ENCODE measurements at places on chromosomes 3 and 15. TPM values are rescaled to one million over a fixed set of nuclear protein-coding genes. Genes with fewer than 3 reads are reported as not detected.
A peak's percentile ranks its signal among the peaks of the same experiment; 100 is the strongest.

DNA sequence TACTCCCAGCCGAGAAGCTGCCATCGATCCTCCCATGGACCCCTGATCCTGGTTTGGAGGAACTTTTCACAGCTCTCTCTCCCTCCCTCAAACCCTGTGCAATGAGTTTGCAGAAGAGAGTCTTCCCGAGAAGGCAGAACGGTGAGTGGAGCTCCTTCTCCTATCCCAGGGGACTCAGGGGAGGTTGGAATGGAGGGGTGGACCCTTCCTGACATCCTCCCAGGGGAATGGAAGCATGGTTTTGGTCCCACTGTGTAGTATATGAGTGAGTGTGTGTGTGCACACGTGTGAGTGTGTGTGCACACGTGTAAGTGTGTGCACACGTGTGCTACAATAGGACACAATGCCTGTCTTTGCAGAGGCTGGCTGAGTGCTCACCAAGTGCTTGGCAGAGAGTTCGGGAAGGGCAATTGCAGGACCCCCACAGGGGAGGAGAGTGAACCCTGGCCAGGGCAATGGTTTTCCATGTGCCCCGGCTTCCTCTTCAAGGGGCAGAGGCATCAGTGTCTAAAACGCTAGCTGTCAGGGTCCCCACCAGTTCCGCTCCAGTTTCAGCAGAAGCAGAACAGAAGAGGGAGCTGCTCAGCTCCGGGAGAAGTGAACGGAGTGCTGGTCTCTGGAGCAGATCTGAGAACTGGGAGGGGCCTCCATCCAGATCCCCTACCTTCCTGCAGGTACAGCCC is 13.8 kb upstream of the IL16 start:
- DNase-seq = no peak
- H3K27ac ChIP-seq = no peak overlapping the region
- no peak overlapping the region for H3K4me3 ChIP-seq
- peaks cover 20% of the 10 kb centered on the region for H3K4me1 ChIP-seq

Gene IMPG2
- 0.29 TPM for total RNA-seq

Gene CCR5
- total RNA-seq = 38.8 TPM

Gene PCSK6
- 0.68 TPM for total RNA-seq

GRCh38 chr3:97391167-97391566 is 373.4 kb upstream of the ARL6 start:
- H3K27ac ChIP-seq = no peak overlapping the region
- no peak for DNase-seq
- no peaks in the 10 kb centered on the region for H3K4me1 ChIP-seq
- no peaks in the 10 kb centered on the region for H3K36me3 ChIP-seq
- no peak overlapping the region for H3K4me3 ChIP-seq

DNA sequence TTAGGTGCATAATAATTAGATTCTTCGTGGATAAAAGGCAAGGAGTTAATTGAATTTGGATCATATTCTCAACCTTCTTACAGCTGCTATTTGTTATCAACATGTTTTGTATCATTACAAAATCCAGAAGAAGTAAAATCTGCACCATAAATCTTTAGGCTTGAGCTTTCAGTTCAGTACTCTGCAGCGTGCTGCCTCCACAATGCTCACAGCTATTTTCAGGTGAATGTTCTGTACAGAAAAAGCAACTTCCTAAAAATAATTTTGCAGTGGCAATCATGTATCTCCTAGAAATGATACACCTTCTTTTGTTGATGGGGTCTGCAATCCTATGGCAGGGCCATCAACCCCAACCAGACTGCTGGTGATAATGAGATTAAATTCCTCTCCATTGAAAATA is 220.9 kb upstream of the CTNNB1 start:
- no peaks in the 10 kb centered on the region for H3K36me3 ChIP-seq
- no peak overlapping the region for H3K4me3 ChIP-seq
- no peak for DNase-seq

DNA sequence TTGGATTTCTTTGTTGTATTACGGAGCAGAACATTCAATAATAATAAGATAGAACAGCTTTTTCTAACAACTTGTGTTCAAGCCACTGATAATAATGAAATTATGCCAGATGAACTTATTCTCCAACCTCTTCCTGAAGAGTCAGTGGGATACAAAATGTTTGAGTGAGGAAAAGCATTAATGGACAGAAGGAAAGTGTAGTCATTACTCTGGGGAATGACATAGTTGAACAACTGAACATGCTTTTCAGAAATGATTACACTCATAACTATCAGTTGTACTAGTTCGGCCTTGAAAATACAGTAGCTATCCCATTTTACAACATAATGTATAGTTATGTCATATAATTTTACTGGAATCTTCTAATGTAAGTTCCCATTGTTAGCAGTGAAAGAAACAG is 55.9 kb downstream of the ALCAM start:
- H3K27ac ChIP-seq = no peak overlapping the region
- no peak for DNase-seq
- H3K27me3 ChIP-seq = peaks cover 3% of the 10 kb centered on the region
- no peak overlapping the region for H3K4me3 ChIP-seq
- H3K36me3 ChIP-seq = no peaks in the 10 kb centered on the region

- no peak overlapping the region for H3K27ac ChIP-seq
- no peaks in the 10 kb centered on the region for H3K27me3 ChIP-seq
- DNase-seq = no peak
- no peak overlapping the region for H3K4me3 ChIP-seq
- peaks cover 19% of the 10 kb centered on the region for H3K4me1 ChIP-seq
- H3K36me3 ChIP-seq = no peaks in the 10 kb centered on the region
Observed at GRCh38 chr3:30292192-30292893, 314.1 kb upstream of the TGFBR2 start.

Gene TM4SF18
- not detected for total RNA-seq

Gene JMJD7
- total RNA-seq = 22.8 TPM

DNA sequence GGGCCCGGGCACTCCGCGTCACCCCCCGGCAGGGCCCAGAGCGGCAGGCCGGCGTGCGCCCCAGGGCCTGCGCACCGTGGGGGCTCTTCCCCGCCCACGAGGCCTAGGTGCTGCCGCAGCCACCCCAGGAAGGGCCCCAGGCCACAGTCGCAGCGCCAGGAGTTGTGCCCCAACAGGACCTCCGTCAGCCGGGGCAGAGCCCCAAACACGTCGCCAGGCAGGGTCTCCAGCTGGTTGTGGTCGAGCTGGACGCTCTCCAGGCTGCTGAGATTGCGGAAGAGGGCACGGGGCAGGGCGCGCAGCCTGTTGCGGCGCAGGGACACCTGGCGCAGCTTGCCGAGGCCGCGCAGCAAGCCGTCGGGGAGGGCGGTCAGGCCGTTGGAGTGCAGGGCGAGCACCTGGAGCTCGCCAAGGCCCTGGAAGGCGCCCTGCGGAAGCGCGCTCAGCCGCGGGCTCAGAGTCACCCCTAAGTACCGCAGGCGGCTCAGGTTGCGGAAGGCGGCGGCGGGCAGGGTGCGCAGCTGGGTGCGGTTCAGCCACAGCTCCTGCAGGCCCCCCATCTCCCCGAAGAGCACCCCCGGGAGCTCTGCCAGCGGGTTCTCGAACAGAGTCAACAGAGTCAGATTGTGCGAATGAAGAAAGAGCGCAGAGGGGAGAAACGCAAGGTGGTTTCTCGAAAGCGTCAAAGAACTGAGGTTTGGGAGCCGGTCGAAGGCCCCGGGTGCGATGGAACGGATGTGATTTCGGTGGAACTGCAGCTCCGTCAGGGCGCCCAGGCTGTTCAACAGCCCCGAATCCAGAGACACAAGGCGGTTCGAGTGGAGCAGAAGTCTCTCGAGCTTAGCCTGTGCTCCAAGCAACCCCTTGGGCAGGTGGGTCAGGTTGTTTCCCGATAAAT is 2.0 kb downstream of the GP5 start:
- H3K4me1 ChIP-seq = peaks cover 50% of the 10 kb centered on the region
- peak overlapping the region; percentile 78 for H3K27ac ChIP-seq
- peak; percentile 53 for DNase-seq
- peaks cover 20% of the 10 kb centered on the region for H3K27me3 ChIP-seq

GRCh38 chr3:43366885-43367284 is 80.5 kb downstream of the SNRK start:
- H3K27ac ChIP-seq = no peak overlapping the region
- no peak overlapping the region for H3K4me3 ChIP-seq
- H3K36me3 ChIP-seq = peaks cover 3% of the 10 kb centered on the region
- DNase-seq = no peak
- H3K4me1 ChIP-seq = peaks cover 10% of the 10 kb centered on the region
- no peaks in the 10 kb centered on the region for H3K27me3 ChIP-seq

DNA sequence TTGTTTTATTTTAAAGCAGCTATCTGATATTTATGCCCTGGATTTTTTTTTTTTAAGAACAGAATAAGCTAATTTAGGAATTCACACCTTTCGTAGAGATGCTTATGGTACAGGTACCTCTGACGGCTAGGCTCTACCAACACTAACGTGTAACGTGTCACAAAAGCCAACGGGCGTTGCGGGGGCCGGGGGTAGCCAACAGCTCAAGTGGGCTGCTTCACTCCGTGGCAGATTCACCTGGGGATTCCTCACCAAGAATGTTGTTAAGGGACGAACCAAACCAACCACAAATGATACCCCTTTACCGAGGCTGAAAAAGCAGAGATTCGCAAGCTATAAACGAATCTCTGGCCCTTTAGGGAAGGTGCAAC is 1.0 kb downstream of the TMCC1 start:
- H3K36me3 ChIP-seq = peaks cover 10% of the 10 kb centered on the region
- no peak for DNase-seq
- H3K4me3 ChIP-seq = peak overlapping the region; percentile 84
- H3K27me3 ChIP-seq = no peaks in the 10 kb centered on the region
- peaks cover 30% of the 10 kb centered on the region for H3K4me1 ChIP-seq

DNA sequence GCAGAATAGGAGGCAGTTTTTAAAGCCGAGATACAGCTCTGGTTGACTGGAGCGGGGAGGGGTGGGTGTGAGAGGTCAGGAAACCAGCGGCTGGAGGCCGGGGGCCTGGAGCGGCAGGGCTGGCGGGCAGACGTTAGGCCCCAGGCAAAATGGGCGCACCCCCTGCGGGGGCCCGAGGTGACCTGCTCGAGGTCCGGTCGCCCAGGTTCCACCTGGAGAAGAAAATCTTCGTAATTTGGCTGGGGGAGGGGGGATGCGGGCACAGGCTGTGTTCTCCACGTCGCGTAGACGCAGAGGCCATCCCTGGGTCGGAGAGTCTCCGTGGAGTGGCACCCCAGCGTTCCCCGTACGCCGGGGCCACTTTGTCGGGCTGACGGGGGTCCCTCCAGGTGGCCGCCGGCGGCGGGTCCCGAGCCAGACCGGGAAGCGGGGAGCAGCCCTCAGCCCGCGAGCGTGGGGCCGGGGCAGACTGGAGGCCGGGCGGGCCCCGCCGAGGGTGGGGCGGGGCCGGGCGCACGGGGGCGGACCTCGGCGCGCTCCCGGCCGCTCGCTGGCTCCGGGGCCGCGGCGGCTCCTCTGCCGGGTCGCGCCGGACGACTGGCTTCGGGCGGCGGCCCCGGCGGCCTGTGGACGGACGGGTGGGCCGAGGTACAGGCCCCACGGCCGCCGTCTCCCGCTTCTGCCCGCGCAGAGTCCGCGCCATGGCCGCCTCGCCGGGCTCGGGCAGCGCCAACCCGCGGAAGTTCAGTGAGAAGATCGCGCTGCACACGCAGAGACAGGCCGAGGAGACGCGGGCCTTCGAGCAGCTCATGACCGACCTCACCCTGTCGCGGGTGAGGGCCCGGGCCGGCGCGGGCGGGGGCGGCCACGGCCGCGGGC is at the start of gene CRTC3:
Gene CRTC3 (plus strand): TSS at position 553 of the 879 bp plus-strand sequence. CDS start 149 bp downstream, at position 702.
- peak within 1 kb of the TSS; percentile 88 for H3K27ac ChIP-seq
- no peaks in the 10 kb centered on the region for H3K27me3 ChIP-seq
- peak within 1 kb of the TSS; percentile 88 for H3K4me3 ChIP-seq
- H3K4me1 ChIP-seq = peaks cover 40% of the 10 kb centered on the region

Gene GOLGA8T
- total RNA-seq = 1.3 TPM

DNA sequence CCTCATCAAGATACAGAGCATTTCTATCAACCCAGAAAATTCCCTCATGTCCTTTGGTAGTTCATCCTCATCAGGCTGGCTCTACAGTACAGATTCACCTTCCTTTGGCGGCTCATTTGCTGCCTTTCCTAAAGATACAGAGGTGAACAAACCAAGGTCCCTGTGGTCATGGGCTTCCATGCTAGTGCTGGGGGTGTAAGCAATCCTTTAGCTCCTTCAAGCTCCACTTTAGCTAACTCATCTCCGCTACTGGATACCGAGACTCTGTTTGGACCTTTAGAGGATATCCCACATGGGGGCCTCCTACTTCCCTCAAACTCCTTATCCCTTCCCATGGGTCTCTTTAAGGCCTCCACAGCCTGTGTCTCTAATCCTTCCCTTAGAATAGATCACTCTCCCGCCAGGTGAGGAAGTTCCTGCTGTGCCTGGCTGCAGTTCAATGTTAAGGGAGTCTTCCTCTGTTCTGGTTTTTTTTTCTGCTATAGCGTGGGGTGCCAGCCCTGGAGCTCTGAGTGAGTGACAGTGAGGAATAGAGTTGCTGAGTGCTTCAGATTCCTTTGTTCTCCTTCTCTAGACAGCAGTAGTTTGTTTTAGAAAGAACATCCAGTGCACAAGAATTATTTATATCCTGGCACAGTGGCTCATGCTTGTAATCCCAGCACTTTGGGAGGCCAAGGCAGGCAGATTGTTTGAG is 30.7 kb downstream of the CLEC3B start:
- no peak for DNase-seq
- H3K4me3 ChIP-seq = no peak overlapping the region
- no peaks in the 10 kb centered on the region for H3K36me3 ChIP-seq
- no peak overlapping the region for H3K27ac ChIP-seq

Gene MNS1
- 0.47 TPM for total RNA-seq

GRCh38 chr15:64092075-64092820 is 1.4 kb downstream of the CIAO2A start:
- peak overlapping the region; percentile 99 for H3K4me3 ChIP-seq
- no peak for DNase-seq
- peaks cover 26% of the 10 kb centered on the region for H3K36me3 ChIP-seq
- H3K4me1 ChIP-seq = peaks cover 63% of the 10 kb centered on the region
- H3K27ac ChIP-seq = peak overlapping the region; percentile 100

- H3K4me1 ChIP-seq = no peaks in the 10 kb centered on the region
- no peak overlapping the region for H3K4me3 ChIP-seq
- H3K27me3 ChIP-seq = peaks cover 2% of the 10 kb centered on the region
- no peak overlapping the region for H3K27ac ChIP-seq
- no peaks in the 10 kb centered on the region for H3K36me3 ChIP-seq
Observed at GRCh38 chr3:8441969-8442559, 59.6 kb upstream of the LMCD1 start.

DNA sequence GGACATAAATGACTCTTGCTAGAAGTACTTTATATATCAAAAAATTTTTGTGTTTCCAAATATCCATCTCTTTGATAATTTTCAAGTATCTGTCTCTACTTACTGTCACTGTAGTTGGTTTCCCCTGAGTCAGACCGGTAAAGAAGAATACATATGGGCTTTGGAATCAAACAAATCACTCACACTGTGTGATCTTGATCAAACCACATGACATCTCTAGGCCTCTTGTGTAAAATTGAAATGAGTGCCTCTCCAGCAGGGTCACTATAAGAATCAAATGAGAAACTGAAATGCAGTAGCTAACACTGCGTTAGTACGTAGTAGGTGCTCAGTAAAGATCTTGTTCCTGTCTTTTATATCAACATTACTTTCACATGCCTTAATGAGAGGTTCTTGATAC is 314.6 kb upstream of the STT3B start:
- peaks cover 88% of the 10 kb centered on the region for H3K4me1 ChIP-seq
- H3K36me3 ChIP-seq = peaks cover 15% of the 10 kb centered on the region
- no peak for DNase-seq

Gene TLE3
- total RNA-seq = 71.1 TPM

Data from activated CD8-positive, alpha-beta T cell treated with anti-CD3 and anti-CD28 coated beads, Interleukin-2, amount 10 ng/mL, durations not matched to agents 7 days and 5 days (primary cell).